ENCODE measurements at places on chromosomes 7 and 10. TPM values are rescaled to one million over a fixed set of nuclear protein-coding genes. Genes with fewer than 3 reads are reported as not detected.

Gene PLXDC2
- not detected for total RNA-seq

Gene NPM3
- 149 TPM for total RNA-seq

Gene TRUB1
- total RNA-seq: 21.6 TPM

Gene MYO3A
- total RNA-seq: not detected

Gene AOAH
- total RNA-seq: 12.3 TPM

Gene FEZF1
- total RNA-seq: not detected

Gene AMPH
- total RNA-seq: not detected

Gene DLX5
- not detected for total RNA-seq

Gene PDZD7
- total RNA-seq: 0.47 TPM

Gene CPED1
- not detected for total RNA-seq

Gene C10orf71
- not detected for total RNA-seq

Gene CYP3A4
- not detected for total RNA-seq

Gene BTBD16
- not detected for total RNA-seq

Gene STAMBPL1
- total RNA-seq: 37.5 TPM

Gene TLX1
- not detected for total RNA-seq

Gene PSPH
- total RNA-seq: 19.3 TPM

Gene SERPINE1
- total RNA-seq: 0.36 TPM

Gene ZNF365
- not detected for total RNA-seq

Gene VGF
- 0.10 TPM for total RNA-seq

Gene ZNF239
- total RNA-seq: 1.7 TPM

Gene VSTM4
- total RNA-seq: 0.20 TPM

Gene RNF133
- total RNA-seq: not detected

Gene GDI2
- total RNA-seq: 290 TPM

Gene HOXA5
- total RNA-seq: not detected

Gene UCMA
- not detected for total RNA-seq

Gene HOXA6
- total RNA-seq: not detected

Gene BUD31
- 132 TPM for total RNA-seq

Gene ANKRD7
- not detected for total RNA-seq

Gene TCAF2
- total RNA-seq: 23.5 TPM

Gene SEMA3C
- total RNA-seq: not detected

Gene CFAP58
- total RNA-seq: 0.24 TPM

Data from activated T-helper 1 cell treated with anti-CD3 and anti-CD28 coated beads, Interleukin-12 subunit alpha, Interleukin-12 subunit beta, Interleukin-2, Interleukin-4 antibody, amounts not matched to agents 30 ng/mL and 10 ng/mL and 1 ng/mL, durations not matched to agents 14 hours and 24 hours and 36 hours (primary cell).